Pons (tissue), 1 donor: ENCODE measurements at places on chromosomes 12 and 14.
A peak's percentile ranks its signal among the peaks of the same experiment; 100 is the strongest.

DNA sequence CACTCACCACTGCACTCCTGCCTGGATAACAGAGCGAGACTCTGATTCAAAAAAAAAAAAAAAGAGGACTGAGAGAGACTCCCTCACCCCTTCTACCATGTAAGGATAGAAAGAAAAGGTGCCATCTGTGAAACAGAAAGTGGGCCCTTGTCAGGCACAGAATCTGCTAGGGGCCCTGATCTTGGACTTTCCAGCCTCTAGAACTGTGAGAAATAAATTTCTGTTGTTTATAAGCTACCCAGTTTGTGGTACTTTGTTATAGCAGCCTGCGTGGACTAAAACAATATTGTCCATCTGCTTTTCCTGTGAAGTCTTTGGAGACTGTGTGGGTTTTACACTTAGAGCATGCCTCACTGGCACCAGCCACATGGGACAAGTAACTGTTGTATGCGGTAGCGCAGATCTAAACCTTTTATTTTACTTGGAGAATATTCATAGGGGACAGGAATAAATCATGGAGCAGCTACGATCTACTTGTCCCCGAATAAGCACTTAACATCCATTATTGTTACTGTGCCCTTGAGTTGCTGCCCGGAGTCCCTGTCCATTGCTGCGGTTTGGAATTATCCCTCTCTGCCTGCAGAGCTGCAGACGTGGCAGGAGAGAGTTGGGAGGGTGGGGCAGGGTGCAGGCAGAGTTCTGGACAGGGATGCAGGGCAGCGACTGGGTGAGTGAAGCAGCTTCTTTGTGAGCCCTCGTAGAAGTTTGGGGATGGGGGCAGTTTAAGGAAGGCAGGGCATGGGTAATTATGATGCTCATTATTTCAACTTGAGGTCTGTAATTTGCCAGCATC is 52.4 kb upstream of the STON2 start:
- no peak for DNase-seq

- peak; percentile 23 for DNase-seq
Observed at GRCh38 chr12:105748806-105749600, 389.8 kb downstream of the NUAK1 start.

DNA sequence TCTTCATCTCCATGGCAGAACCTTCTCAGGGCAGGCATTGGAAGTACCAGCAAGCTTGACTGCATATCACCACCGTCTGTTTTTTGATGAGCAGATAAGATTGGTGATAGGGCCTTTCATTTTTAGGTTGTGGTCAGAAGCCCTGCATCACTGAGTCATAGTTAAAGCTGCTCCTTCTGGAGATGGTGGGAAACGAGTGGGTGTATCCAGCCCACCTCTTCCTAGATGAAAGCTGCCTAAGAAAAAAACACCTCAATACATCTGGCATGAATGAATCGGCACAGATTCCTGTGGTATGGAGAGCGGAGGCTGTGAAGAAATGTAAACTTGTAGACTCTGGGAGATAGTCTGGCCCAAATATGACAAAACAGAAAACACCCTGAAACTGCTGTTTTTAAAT is 248.7 kb upstream of the EGLN3 start:
- DNase-seq: no peak

DNA sequence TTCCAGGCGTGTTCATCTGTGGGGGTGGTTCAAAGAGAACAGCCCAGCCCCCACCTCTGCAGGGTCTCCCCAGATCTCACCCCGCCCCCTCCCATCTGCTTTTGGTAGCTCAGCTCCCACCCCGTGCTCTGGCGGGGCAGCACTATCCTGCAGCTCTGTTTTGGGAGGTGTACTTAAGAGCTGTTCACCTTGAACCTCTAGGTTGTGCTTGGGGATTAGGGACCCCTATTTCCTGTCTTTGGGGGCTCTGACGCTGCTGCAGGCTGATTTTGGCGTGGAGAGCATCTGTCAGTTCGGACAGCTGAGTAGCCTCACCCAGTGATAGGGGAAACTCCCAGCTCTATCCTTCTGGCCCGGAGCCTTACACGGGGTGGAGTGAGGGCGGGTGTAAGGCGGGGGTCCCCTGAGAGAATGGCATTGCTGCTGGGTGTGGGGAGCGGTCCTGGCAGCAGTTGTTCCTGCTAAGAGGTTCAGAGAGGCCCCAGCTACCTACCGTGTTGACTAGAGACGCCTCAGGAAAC is 765 bp downstream of the TMEM120B start:
- DNase-seq: no peak

- no peak for DNase-seq
Observed at GRCh38 chr12:18706798-18707197, 31.0 kb downstream of the PLCZ1 start.

- no peak for DNase-seq
Observed at GRCh38 chr12:14766649-14767215, 36.5 kb downstream of the WBP11 start.

DNA sequence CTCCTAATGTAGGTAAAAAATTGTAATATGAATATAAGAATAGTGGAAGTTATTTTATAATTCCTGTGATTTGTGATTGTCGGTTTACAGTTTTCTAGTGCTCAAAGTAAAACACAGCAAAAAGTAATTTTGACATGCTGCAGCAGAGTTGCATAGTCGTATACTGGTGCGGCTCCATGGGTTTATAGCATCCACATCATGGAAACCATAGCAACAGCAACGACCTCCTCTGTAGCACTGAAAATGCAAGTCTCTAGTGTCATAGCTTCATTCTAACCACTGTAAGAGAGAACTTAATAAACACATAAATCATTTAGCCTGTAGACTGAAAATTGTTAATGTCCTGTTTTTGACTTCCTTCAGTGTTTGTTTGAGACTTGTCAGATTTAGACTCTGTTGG is 574.3 kb downstream of the KCNH5 start:
- DNase-seq: no peak

DNA sequence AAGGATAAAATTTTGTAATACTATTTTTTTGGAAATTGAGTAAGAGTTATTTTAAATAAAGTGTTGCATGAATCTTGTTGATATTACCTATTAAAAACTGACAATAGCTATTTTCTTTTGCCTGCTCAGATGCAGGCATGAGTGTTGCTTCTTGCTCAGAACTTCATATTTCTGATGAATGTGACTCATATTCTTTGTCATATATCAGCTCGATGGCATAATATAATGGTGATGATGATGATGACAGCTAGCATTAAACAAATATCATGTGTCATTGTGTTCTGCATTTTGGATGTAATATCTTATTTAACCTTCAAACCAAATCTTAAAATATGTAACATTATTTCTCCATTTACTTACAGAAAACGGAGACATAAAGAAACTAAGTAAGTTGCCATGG is 605.5 kb upstream of the FOXG1 start:
- DNase-seq: no peak

DNA sequence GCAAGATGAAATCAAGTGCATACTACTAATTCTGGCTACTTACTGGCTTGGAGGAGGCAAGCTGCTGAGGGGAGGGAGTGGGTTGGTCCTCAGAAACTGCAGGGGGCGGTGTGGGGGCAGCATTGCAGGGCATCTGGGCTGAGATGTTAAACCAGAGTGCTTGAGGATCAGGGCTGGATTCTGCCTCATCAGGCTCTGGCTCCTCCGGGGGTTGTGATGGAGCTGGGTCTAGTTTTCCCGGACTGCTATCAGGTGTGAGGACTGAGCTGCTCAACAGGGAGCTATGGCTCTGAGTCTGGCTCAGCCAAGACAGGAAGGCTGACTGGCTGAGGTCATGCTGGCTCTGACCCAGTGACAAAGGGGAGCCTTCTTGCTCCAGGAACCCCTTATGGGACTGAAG is 28.6 kb downstream of the BAZ2A start:
- no peak for DNase-seq

DNA sequence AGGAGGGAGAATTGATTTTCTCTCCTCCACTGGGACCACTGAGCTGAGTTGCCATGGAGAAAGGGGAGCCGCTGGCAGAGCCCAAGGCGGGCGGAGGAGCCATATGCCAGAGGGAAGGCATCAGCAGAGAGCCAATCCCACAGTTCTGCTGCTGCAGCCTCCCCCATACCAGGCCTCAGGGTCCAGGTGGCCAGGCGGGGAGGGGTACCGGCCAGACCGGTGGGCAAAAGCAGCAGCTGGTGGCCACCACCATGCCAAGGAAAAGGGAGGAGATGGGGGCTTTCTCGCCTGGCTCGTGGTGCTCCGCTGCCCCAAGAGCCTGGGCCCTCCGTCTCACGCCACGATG is 72.8 kb downstream of the PITPNM2 start:
- DNase-seq: no peak

DNA sequence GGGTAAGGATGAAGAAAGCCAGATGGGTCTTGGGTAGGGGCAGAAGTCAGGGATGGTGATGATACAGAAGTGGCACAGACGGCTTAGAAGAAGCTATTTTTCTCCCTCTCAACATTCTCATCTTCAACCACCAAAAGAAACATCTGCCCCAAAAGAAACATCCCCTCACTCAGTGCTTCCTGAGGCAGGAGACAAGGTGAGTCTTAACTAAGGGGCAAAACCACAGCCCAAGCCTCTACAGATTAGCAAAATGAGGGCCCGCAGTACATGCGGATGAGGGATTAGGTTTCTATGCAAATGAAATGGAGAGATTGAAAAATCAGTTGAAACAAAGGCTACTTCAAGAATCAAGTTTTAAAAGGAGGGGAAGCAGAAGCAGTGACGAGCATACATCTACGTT is 241.3 kb upstream of the CCDC196 start:
- no peak for DNase-seq

- no peak for DNase-seq
Observed at GRCh38 chr12:70260646-70261045, 17.4 kb downstream of the CNOT2 start.

- DNase-seq: no peak
Observed at GRCh38 chr14:100629098-100629497, 41.9 kb upstream of the BEGAIN start.

DNA sequence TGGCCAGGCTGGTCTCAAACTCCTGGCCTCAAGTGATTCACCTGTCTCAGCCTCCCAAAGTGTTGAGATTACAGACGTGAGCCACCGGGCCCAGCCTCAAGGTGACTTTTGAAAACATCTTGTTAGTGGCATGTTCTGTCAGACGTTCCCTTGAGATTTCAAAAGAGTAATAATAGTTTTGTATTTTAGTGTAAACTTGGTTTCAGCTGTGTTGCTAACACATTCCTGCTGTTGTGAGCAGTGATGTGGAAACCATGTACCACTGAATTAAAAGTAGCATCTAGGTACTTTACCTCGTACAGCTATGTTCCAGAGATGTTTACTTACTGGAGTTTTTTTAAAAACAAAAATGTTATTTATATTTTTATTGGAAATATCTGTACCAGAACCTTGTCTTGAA is 111.3 kb downstream of the AEBP2 start:
- no peak for DNase-seq

- DNase-seq: peak; percentile 97
Observed at GRCh38 chr14:32073537-32074189, 3.4 kb upstream of the ARHGAP5 start.

DNA sequence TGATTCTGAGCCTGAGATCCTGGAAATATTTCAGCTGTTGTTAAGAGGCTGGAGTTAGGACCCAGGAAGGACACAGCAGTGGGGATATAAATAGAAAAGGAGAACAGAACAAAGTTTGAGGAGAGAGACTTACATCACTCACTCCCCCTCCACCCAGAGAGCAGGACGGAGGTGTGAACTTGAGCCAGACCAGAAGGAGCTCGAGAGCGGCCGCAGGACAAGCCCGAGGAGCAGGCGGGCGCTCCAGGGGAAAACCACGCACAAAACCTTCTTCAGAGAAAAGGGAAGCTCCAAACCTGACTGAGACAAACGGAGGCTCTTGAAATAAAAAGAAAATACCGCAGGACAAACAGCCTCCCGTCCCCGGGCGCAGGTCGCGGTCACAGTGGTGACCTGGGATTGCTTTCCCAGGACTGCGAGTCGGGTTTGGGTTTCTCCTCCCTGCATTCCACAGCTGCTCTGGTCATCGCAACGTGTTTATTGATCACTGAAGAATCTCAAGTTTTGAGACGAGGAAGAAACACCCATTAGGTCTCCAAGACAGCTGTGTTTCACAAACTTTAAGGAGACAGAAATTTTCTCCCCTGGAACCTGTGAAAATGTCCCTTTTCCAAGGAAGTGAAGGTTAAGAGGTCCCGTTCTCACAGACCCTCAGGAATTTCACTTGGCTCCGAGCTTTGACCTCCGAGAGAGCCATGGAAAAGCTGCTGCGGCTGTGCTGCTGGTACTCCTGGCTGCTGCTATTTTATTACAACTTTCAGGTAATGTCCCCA is at the start of gene ADGRD1:
ADGRD1 (plus strand) TSS at position 137 of the 773 bp plus-strand sequence; CDS start at position 696, 559 bp downstream.
- DNase-seq: peak; percentile 58

GRCh38 chr12:110123919-110124268 is 263 bp upstream of the IFT81 start:
- DNase-seq: no peak

DNA sequence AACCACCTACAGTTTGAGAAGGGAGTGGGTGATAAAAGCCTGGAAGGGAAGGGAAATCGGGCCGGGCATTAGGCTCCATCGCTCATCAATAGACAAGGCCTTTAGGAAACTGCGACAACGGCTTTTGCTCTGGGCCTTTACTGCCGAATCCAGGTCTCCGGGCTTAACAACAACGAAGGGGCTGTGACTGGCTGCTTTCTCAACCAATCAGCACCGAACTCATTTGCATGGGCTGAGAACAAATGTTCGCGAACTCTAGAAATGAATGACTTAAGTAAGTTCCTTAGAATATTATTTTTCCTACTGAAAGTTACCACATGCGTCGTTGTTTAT is 261 bp upstream of the RNU7-1 start:
- no peak for DNase-seq

DNA sequence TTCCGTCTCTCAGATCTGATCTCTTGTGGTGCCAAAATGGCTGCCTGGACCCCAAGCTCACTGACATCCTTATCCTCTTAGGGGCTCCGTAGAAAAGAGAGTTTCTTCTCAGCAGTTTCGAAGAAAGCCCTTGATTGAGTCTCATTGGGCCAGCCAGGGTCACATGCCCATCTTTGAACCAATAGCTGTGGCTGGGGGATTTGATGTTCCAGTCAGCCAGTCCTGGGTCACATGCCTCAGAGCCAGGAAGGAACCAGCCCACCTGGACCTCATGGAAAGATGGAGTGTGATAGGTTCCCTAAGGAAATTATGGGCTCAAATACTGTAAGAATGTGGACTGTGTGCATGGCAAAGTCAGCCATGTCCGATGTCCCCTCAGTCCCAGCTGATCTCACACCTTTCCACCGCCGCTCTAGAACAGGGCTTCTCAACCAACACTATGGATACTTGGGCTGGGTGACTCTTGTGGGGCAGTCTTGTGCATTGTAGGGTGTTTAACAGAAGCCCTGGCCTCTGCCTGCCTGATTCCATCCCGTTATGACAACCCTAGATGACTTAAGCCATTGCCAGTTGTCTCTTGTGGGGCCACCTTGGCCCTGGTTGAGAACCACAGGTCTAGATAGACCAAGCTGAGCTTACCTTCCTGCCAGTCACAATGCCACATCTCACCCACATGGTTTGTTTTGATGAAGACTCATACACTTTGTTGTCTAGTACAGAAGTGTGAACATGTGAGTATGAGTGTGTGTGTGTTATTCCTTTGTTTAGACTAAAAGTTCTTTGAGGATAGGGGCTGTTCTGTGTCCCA is 163.9 kb downstream of the ADGRD1 start:
- no peak for DNase-seq
